ENCODE measurements at places on chromosomes 5 and 9.

DNA sequence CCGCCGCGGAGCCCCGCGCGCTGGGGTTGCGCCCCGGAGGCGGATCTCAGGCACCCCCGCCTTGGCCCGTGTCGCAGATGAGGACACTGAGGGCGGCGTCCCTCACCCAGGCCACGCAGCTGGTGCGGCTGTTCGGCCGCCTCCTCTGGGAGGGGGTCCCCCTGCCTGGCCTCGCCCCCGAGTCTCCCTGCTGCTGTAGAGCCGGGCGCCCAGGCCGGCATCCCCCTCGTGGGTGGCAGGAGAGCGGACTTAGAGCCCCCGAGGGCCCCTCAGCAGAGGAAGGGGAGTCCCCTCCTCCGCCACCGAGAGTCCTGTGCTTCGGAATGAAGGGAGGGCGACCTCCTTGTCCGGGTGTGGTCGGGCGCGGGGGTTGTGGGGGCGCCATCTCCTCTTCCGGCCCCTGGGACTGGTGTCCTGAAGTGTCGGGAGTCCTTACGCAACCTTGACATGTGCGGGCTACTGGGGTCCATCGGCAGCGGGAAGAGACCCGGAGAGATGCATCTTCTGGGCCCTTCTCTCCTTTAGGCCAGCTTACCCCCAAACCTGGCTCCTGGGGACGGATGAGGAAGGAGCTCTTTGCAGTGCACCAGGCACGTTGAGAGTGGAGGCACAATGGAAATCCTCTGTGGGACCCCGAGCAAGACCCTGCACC lies 11.7 kb upstream of the EXOSC2 start:
- DNase-seq: no peak

DNA sequence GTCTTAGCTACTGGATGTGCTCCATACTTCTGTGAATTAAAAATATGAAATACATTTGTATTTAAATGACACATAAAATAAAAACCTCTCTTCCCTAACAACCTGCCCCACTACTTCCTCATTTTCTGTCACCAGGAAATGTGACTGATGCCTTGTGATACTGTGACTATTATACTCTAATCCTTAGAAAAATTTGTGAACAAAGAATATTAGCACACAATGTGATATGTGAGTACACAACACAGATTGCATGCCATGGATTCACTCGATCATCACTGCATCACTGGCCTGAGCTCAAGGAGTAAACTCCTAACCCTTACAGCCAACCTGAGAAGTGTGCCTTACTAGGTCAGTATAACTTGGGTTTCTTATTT lies 281.0 kb downstream of the EFNA5 start:
- DNase-seq: no peak

DNA sequence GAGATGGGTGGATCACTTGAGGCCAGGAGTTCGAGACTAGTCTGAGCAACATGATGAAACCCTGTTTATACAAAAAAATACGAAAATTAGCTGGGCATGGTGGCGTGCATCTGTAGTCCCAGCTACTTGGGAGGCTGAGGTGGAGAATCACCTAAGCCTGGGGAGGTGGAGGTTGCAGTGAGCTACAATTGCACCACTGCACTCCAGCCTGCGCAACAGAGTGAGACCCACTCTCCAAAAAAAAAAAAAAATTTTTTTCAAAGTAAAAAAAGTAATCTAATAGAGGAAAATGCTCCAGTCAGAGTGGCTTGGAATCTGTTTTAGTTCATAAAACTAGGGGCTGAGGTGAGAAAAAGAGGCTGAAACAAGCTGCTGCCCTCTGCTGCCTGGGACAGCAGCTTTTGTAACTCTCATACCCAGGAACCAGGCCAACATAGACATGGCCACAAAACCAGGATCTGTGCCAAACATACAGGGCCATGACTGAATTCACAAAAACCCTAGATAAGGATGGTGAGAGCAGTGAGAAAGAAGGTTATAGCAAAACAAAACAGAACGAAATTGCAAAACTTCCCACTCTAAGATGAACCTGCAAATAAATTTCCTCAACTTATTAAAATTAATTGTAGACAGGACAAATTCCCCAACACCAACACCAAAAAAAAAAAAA lies 13.1 kb upstream of the DCAF12 start:
- DNase-seq: peak; percentile 87

GRCh38 chr5:66161356-66161755 lies 17.3 kb downstream of the SREK1 start:
- no peak for DNase-seq

DNA sequence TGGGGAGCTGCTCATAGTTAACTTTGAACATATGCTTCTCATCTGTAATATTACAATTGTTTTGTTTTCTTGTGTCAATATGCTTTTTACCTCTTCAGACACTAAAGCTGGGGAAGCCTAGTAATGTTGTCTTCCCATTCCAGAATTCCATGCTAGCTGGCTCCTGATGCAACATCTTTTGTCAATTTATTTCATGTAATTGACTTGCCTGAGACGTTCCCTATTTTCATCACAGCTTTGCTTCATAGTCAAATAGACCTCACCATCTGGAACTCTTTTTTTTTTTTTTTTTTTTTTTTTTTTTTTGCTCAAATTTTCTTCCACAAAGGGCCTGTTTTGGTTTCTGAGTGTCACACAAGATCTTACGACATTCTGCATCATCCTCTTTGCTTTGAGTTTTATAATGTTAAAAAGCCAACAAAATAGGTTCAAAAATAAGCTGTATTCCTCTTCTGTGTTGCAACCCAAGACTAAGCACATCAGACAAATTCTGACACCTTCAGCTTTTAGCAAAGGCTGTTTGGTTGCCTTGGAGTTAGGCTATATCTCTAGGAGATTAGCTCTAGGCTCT lies 235.2 kb downstream of the NR3C1 start:
- no peak for DNase-seq

GRCh38 chr5:68424799-68425537 lies 209.4 kb downstream of the PIK3R1 start:
- peak; percentile 41 for DNase-seq

- DNase-seq: no peak
Measured at GRCh38 chr5:133741396-133741795, 129.1 kb upstream of the FSTL4 start.

- no peak for DNase-seq
Measured at GRCh38 chr9:21970800-21971640, 23.2 kb downstream of the CDKN2A start.

GRCh38 chr9:95506678-95507463 lies 9.9 kb downstream of the PTCH1 start:
- peak; percentile 66 for DNase-seq

- DNase-seq: no peak
Measured at GRCh38 chr5:60613826-60614225, 86.1 kb downstream of the DEPDC1B start.

DNA sequence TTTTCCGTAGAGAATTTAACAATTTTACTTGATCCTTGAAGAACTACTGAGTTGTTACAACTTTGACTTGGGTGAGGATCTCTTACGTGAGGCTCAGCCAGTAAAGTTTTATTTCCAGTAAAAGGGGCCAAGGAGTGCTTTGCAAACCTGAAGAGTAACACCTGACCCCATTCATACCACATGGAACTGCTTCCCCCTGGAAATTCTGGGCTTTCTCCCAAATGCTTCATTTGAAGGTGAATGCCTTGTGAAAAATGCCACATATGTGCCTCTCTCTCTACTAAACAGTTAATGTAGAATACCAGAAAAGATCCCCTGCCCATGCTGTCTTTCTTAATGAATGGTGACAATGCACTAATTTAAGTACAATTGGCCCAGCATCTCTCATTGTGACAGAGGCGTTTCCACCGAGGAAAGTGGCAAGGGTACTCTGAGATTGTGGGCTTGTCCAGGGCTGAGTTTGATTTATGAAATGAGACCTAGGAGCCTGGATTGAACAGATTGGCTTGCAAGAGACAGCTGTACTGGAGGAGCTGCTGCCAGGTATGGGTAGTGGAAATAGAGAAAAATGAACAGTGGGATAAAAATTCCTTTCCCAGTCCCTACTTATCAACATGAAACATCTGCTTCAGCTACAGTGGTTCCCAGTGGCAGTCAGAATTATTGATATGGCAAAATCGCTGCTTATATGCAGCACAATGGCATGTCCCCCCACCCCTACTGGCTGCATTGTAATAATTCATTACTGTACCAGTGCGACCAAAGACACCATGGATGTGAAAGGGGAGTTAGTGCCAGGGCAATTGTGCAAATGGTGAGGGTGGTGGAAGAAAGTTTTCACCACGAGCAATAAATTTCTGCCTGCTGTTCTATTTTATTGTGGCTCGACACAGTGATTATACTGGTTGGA lies 843.7 kb upstream of the WWC1 start:
- no peak for DNase-seq

DNA sequence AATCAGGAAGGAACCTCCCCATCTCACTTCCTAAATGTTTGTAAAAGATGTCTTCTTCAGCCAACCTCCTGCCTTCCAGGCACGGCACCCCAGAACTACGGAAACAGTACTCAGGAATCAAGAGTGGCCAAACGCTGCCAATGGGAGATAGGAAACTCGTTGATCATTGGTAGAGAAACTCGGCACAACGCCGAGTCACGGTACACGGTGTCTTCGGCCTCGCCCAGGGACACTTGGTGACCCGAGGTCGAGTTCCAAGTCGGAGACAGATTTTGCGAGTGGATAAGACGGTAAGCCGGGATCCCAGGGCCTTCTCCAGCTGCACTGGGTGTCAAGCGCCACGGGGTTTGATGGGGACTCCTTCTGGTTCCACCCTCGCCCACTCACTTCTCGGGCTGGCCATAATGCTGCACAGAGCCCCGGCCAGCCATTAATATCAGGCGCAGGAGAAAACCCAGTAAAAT lies 343 bp downstream of the KIAA0825 start:
- peak; percentile 67 for DNase-seq

GRCh38 chr5:171450423-171451331 lies 31.2 kb downstream of the FGF18 start:
- peak; percentile 85 for DNase-seq

DNA sequence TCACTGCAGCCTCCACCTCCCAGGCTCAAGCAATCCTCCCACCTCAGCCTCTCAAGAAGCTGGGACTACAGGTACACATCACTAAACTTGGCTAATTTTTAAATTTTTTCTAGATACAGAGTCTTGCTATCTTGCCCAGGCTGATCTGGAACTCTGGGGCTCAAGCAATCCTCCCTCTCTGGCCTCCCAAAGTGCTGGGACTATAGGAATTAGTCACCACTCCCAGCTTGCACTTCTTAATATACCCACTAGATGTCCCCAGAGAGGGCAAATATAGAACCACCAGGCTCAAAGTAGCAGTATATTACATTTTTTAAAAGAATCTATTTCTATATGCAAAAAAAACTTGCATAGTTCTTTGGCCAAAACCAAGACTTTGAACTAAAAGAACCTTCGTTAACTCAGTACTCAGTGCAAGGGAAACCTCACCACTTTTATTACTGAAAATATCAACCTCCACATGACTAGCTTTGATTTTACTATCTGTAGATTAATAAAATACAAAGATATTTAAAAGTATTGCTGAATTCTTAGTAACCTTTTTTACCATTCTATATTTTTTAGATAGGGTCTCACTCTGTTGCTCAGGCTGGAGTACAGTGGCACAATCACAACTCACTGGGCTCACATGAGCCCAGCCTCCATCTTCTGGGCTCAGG lies 25.8 kb upstream of the HSD17B3 start:
- peak; percentile 73 for DNase-seq

DNA sequence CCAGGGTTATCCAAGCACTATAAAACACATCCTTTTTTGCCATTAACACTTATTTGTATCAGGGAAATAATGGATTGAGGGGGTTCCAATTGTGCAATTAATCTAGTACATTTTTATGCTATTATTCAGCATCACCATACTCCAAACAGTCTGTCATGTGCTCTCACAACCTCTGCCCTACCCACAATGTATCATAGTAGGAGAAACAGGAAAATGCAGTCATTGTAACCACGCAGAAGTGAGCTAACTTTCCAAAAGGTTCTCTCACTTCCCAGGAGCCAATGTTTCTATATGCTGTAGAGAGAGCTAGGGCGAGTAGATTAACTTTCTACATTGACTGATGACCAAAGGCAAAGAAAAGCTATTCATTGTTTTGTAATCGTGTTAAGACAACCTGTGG lies 29.8 kb downstream of the DAB2 start:
- peak; percentile 73 for DNase-seq

DNA sequence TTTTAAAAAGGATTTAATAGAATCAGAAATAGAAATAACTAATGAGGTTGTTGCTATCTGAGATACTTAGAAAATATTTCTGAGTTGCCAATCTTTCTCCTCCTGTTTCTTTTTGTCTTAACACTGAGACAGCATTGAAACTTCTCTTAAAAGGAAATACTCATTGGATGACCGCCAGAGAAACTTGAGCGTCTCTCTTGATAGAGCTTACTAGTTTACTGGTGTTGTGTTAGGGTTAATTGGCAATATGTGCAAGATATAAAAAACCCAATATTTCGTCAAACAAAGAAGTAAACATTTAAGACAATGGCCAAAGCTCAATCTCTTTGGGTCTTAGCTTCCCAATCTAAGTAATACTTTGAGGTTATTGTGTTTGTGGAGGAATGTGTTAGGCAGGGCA lies 176.4 kb upstream of the CHD1 start:
- peak; percentile 12 for DNase-seq

DNA sequence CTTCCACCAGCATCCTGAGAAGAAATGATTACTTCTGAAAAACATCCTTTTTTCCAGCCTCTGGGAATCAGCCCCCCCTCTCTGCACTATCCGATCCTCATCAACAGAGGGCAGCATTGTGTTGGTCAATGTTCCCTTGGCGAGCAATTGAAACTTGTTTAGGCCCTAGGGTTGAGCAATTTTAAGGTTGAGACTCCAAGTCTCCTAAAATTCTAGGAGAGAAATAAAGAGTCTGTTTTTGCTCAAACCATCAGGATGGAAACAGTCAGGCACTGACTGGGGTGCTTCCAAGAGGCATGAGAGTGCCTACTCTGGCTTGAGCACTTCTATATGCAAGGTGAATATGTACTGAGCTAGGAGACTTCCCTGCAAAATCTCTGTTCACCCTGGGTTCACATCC lies 12.4 kb upstream of the CYFIP2 start:
- DNase-seq: peak; percentile 53

DNA sequence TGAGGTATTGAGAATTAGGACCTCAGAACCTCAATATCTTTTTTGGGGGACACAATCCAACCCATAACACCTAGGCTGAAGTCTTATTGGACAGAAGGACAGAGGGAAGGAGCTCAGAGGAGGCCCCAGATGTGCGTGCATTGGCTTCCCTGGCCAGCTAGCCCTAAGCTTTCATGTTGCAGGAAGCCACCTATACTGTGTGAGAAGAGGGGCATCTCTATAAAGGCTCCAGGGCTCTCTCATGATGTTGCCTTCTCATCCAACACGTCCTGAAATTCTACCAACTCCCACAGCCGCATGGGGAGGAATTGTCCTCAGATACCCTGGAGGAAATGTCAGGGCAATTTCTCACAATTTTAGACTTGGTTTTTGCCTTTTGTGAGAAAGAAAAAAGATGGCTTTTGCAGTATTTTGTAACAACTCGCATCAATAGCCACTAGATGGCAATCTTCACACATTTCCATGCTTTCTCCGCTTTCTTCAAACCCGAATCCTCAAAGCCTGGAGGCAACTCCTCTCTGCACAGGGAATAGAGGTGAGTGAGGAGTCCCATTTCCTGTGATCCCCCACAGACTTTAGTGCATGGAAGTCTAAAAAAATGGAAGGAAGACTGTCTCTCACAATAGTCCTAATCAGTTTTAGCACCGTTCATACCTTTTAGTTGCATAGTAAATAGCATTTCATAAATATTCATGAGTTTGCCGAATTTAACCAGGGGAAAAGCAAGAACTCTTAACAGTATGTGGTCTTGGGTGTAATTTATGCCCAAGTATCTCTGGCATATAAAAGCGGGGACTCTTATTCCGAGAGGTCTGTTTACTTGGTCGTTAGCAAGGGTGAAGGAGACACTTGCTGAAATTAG lies 7.4 kb upstream of the PPP3R2 start:
- DNase-seq: peak; percentile 52

- no peak for DNase-seq
Measured at GRCh38 chr9:70486127-70486526, 71.7 kb upstream of the KLF9 start.
